ENCODE measurements at places on chromosomes 2 and 18.

DNA sequence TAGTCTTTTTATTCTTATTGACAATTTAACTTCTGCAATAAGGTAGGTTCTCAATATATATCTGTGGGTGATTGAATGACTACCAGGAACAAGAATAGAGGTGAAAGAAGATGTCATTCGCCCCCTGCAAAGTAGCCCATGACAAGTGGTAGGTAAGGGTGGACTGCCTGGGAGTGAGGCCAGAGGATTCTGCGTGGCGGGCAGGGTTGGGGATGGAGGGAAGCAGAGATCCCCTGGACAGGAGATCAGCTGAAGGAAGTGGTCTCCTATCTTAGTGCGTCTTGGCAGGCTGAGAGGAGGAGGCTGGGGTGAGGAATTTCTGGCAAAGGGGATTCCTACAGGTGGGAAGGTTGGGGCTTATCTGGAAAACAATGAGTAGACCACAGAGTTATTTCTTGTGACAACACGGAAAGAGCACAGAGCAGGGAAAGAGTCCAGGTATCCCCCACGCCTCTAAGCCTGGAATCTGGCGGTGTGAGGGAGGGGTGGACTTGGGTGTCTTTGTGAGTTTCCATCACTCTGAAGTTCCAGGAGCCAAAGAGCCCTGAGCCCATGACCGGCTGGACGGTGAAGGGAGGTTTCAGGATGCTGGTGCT is 21.5 kb upstream of the MYCN start:
- DNase-seq: no peak

- DNase-seq: no peak
These were observed 733.3 kb downstream of the SUCLG1 start for GRCh38 chr2:83725735-83726134.

GRCh38 chr18:56696966-56697365 is 45.8 kb downstream of the WDR7 start:
- no peak for DNase-seq

DNA sequence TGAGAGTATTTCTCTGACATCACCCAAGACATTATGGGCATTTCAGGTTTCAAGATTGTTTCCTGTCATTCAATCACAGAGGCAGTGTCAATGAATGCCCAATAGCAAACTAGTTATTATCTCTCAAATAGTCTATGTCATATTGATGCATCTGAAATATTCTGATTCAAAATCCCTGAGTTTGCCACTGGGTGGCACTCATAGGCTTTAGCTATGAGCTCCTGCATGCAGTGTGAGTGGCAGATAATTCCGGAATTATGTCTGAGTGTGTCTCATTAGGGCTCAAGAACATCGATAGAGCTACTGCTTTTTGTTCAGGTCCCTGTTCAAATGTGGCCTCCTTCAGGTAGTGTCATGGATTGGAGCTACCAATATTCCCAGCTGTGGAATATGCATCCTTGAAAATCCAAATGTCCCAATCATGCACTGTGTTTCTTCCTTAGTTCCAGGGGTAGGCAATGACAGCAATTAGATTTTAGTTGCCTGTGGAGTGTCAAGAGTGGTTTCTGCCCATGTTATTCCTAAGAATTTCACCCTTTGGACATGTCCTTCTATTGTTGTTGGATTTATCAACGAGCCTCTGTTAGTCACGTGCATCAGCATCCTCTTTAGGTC is 7.8 kb upstream of the OR6B3 start:
- peak; percentile 25 for DNase-seq

DNA sequence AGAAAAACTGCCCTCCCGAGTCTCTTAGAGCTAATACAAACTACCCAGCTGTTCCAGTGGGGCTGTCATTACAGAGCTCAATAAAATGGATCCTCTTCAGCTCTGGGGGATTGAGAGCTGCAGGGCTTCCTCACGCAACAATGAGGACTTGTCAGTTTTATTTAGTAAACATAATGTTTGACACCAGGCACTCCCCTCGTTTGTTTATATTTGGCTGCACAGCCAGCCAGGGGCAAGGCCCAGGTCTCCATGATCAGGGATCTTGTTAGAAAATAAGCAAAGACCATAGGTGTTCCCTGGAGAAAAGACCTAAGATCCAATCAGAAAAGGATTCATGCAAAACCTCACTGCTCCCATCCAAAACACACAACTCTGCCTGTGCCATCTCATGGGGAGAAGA is 158.2 kb downstream of the C1D start:
- DNase-seq: no peak

DNA sequence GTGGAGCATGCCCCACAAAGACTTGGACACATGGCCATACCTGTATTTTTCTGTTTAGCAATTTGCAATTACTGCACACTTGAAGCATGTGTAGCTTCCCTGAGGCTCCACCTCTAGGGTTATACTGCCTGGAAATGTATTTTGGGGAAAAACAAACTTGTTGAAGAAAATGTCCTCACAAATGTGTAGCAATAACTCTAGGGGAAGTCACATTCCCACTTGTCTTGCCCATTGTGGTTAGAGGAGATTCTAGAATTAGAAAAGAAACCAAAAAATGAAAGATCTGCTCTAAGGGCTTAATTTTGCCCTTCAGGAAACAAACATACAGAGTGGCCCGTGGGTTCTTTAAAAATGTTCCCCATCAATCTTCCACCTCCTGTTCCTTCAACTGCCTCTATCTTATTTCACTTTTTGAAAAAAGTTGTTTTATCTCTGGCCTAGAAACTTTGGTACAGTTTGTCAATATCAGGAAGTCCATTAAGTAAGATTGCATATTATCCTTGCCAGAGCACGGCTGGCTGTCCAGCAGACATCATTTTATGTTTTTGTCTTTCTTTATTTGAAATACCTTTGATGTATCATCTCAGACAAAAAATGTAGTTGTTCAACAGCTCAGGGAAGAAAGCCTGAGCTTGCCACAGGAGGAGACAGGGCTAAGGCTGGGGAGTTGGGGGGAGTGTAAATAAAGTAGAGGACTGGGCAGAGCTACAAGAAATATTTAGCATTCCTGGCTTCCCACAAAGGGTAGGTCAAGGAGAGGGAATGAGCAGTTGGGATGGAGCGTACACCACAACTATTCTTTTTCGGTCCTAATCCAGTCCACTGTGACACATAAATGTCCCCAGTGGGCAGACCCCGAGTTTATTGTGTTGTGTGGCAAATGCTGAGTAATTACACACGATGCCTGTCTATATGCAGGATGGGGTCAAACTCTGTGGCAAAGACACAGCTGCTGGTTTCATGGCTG is 96.8 kb upstream of the CDC42EP3 start:
- no peak for DNase-seq

DNA sequence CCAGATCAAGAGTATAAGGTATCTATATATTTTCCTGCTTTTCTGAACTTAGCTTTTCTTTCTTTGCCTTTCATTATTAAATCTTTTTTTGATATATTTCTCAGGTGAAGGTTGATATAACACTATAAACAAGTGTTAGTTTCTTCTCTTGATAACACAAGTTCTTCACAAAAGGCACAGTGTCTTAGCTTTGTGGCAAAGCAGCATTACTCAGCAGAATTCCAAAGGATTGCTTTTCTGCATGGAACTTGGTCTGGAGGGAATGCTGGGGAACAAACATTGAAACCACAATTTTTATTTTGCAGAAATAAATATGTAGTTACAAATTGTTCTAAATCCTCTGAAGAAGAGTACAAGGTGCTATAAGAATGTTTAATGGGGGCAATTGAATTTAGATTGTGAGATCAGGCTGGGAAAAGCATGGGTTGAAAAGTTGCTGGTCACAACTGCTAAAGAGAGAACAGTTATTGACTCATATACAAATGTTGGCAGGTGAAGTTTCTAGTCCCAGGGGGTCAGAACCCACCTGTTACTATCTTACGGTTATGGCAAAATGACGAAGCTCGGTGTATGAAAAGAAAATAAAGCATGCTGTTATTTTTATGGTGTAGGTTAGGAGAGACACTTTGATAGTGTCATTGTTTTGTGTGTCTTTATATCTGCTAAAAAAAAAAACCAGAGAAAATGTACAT is 68.2 kb downstream of the UBR3 start:
- DNase-seq: no peak

GRCh38 chr2:180907731-180908130 is 72.7 kb upstream of the UBE2E3 start:
- DNase-seq: no peak

GRCh38 chr18:10258836-10259474 is 195.5 kb upstream of the APCDD1 start:
- peak; percentile 32 for DNase-seq

DNA sequence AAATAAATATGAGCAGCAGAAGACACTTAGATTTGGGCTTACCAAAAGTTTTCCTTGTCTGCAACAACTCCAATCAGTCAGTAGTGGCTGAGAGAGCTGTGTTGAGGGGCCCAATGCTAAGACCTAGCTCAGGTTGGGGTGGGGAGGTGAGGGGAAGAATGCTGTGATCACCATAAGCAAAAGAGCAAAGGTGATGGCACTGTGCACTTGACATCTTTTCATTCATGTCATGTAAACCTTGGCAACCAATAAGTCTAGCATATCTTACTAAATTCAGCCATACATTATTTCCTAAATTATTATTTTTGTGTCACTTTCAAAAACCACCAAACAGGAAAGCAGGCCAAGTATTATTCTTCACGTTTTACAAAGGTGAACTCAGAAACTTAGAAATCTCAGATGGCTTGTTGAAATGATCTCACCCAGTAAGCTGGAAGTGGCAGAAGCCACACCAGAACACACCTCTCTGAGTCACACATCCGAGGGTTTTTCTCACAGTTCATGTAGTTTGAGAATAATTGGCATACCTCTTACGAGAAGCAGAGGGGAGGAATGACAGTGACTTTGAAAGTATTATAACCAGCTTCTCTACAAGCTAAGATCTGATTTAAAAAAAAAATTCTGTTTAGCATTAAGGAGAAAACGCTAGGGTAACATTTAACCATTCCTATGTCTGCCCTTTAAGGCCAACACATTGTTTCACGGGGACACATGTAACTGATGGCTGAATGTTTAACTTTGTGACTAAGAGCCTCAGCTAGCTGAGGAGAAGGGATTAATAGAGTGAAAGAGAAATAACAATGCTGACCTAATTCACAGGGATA is 43.3 kb upstream of the SETBP1 start:
- DNase-seq: no peak

DNA sequence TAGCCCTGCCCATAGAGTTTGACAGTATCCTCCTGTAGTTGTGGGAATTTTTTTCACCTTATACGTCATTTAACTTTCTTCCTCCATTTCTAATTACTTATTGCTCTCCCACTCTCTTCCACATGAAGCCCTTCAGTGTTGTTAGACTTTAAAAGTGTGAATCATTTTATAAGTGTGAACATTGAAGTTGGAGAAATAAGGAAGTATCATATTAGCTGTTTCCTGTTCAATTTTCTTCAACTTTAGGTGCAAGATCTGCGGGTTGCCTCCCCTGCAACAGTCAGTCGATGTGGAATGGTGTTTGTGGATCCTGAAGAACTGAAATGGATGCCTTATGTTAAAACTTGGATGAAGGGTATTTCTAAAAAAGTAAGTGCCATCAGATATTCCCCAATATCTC is 138.1 kb downstream of the DNAH6 start:
- DNase-seq: no peak

- no peak for DNase-seq
These were observed 167.0 kb downstream of the LAMA1 start for GRCh38 chr18:6950641-6951040.

DNA sequence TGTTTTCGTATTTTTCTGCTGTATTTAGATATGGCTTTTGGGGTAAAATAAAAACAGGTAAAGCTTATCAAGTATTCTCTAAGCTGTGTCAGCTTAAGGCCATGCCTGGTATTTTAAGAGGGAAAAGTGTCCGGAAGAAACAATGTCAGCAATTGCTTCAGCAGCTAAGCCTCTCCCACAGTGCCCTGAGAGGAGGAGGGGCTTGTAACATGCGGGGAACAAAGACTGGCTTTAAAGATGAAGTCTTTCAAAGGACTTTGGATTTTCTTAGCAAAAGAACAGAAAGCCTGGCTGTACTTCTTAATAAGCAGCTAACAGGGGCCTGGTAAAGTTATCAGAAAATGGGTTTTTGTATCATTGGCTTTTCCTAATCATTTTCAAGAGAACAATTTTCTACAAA is 102.8 kb downstream of the PXDN start:
- DNase-seq: no peak

GRCh38 chr2:189161894-189162293 is 17.7 kb downstream of the COL5A2 start:
- DNase-seq: no peak

DNA sequence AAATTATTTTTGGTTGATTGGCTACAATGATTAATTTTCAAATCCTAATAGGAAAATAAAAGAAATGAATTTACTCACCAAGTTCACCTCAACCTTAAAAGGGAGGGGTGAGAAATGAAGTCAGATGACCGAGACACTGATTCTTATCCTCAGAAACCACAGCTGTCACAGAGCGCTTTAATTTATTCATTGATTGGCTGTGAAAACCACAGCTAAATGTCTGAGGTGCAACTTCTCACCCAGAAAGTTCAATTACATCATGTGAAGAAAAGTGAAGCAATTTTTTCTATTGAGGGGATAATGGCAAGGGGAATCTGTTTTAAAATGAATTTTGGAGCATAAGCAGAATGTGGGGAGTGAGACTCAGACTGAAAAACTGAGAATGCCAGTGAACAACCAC is 128.4 kb downstream of the RNF152 start:
- DNase-seq: no peak

- DNase-seq: no peak
These were observed 1.8 kb upstream of the ZC3H8 start for GRCh38 chr2:112256654-112257053.

DNA sequence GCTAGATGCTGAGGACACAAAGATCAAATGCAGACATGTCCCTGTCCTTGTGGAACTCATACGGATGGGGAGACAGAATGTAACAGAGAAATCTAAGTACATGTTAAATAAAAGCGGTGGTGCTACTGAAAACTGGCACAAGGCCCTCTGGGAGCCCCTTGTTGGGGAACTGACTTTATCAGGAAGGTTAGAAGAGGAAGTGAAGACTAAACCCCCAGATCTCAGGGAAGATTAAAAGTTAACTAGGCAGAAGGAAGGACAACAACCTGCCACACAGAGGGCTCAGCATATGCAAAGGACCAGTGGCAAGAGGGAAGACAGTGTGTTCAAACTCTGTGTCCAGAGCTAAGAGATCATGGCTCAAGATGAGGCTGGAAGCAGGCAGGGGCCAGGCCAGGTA is 4.8 kb downstream of the CACNB4 start:
- no peak for DNase-seq

DNA sequence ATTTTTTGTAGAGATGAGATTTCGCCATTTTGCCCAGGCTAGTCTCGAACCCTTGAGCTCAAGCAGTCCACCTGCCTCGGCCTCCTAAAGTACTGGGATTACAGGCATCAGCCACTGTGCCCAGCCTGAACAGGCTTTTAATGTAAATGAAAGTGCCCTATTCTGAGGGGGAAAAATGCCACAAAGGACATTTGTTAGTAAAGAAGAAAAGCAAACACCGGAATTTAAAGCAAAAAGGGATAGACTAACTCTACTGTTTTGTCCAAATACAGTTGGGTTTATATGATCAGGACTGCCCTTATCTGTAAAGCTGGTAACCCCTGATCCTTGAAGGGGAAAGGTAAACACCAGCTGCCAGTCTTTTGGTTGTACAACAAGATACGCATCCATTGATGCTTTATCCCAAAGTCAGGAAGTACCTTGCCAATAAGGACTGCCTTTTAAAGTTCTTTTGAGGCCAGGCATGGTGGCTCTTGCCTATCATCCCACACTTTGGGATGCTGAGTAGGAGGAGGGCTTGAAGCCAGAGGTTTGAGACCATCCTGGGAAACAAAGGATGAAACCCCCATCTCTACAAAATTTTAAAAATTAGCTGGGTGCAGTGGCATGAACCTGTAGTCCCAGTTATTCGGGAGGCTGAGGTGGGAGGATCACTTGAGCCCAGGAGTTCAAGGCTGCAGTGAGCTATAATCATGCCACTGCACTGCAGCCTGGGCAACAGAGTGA is 13.1 kb downstream of the CLEC4F start:
- no peak for DNase-seq

- no peak for DNase-seq
These were observed 9.7 kb downstream of the RAB11FIP5 start for GRCh38 chr2:73103018-73103542.
